Lung microvascular endothelial cell (primary cell): ENCODE measurements at places on chromosomes 13 and 19. TPM values are rescaled to one million over a fixed set of nuclear protein-coding genes. Genes with fewer than 3 reads are reported as not detected.

DNA sequence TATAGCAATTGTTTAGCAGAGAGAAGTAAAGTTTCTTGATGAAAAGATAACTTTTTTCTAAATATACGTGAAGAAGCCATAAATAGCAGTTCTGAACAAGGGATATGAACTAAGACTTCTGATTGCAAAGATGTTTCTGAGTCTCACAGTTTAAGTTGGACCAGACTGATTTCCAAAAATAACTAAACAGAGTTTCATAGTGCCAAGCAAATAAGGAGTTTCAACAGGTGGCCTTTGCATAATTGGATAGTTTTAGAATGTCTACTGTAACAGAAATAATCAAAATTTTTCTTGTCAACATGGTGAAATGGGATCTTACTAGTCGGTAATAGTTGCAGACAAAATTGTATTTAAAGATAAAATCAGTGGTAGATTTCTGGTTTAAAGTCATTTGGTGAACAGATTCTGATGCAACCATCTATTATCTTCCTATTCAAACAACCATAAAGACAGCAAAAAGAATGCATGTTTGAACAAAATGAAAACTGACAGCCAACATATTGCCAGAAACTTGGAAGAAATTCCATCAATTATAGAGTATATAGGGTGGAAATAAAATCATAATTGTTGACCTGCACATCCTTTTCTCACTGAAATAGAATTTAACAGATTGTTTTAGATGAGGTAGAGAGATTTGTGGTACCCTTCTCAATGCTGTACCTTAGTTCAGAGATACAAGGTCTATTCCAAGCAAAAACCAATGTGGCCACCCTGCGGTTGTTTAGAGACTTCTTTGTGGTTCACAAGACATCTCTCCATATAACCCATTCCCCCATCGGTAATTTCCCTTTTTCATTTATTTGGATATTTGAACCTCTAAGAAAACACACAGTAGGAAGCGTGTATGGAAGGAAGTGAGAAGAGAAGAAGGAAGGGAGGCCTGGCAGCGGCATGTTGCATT, 275.3 kb downstream of the COG6 start:
- no peak for DNase-seq

Gene ZNF579
- 2.4 and 2.6 TPM in 2 replicates for total RNA-seq

DNA sequence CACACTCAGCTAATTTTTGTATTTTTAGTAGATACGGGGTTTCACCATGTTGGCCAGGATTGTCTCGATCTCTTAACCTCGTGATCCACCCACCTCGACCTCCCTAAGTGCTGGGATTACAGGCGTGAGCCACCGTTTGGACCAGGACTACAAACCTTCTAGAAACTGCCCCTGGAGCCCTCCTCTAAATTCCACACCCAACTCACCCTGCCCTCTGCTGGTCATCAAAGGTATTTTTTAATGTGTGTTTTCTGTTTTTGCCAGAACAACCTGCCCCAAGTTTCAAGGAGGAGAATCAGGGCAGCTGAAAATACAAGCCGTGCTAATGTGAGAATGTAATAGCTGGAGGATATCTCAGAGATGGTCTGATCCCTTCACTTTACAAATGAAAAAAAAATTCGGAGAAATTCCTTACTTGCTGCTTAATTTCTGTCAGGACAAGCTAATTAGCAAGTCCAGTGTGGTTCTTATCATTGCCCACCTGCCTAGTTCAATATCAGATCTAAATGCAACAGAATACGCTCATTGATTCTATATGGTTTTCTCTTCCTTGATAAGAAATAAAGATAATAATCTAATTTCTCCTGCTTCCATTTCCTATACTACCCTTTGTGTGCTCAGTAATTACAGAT, 4.1 kb downstream of the ATP8A2 start:
- DNase-seq = peak; percentile 50

DNA sequence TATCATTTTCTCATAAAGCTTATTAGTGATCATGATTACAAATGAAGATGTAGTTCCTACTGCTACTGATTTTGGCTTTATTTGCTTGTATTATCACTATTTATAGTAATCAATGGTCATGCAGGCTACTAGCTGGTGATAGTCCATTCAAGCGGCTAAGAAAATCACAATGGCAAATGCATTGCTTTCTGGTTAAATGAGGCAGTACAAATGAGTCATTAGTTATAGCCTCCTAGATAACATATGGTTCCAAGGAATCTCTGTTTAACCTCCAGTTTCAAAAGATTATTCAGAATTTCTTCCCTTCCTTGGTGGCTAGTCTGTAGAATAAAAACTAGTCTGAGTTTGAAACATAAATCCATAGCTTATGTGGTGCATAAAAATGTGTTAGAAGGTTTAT, 141.3 kb upstream of the HTR2A start:
- no peak for DNase-seq

- no peak for DNase-seq
Measured at GRCh38 chr13:63516124-63516523, 2100.5 kb upstream of the PCDH20 start.

DNA sequence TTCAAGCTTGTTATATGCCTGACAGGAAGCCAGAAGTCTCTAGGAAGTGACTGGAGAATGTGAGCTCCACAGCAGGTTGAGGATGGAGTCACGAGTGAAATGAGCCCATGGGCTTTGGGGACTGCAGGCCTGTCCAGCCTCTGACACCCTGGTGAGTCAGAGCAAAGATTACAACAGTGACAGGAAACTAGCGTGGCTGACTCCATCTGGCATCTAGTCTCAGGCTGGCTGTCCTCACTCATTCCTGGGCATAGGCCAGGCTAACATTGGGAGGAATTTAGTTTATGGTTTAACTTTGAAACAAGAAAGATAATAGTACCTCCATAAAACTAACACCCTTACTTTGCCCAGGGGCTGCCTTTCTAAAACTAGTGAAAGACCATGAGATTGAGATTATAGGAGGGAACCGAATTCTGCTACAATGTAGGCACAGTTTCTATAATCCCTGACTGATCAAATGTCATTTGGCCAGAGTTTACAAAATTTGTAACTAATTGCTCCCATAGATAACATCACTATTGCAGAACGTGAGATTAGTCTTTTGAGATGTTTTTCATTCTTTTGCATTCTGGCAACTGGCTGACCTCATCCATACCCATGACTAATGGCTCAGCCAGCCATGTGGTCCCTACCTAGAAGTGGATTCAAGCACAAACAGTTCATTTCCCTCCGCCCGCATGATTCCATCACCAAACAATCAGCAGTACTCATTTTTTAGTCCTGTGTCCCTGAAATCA, 28.4 kb downstream of the PSG1 start:
- peak; percentile 88 for DNase-seq

- no peak for DNase-seq
Measured at GRCh38 chr19:3516675-3517207, 10.6 kb downstream of the FZR1 start.

Gene PCDH17
- 2.2 and 7.9 TPM in 2 replicates for total RNA-seq

Gene ELAVL1
- 14.4 and 17.5 TPM in 2 replicates for total RNA-seq

- DNase-seq = peak; percentile 78
Measured at GRCh38 chr13:40558656-40559055, 107.8 kb downstream of the FOXO1 start.

- DNase-seq = no peak
Measured at GRCh38 chr13:62524061-62524460, 1108.4 kb upstream of the PCDH20 start.

- DNase-seq = no peak
Measured at GRCh38 chr13:94020426-94020825, 459.1 kb downstream of the DCT start.

GRCh38 chr13:100534147-100534843, 54.3 kb downstream of the GGACT start:
- no peak for DNase-seq

DNA sequence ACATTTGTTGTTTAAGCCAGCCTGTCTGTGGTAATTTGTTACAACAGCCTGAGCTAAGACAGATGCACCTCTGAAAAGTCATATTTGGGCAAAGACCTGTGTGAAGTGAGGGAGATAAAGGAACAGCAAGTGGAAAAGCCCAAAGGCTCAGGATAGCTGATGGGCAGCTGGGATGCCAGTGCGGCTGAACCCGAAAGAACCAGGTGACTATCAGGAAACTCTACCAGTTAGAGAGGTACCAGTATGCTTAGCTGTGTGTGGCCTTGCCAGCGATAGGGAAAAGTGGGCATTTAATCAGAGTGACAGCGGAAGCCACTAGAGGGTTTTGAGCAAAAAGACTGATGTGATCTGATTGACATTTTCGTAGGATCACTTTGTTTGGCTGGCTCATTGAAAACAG, 764.8 kb upstream of the GPC6 start:
- no peak for DNase-seq

Gene SHISA7
- not detected in 2 replicates for total RNA-seq

Gene DZIP1
- total RNA-seq = 0.79 and 1.1 TPM in 2 replicates

DNA sequence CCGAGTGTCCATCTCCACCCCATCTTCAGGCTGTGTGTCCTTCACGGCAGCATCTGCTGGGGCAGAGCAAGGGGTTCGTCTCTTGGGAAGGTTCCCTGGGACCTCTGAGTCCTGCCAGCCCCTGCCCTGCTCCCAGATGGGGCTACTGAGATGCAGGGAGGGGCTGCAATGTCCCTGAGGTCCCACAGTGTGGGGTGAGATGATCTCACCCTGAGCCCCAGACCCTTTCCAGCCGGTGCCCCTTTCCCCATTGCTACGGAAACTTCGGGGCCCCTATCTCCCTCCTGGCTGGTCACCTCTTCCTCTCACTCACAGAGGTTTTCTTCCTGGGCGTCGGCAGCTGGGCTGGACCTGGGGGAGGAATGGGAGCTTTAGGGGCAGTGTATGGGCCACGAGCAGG, 5.0 kb downstream of the LILRB2 start:
- no peak for DNase-seq

- DNase-seq = peak; percentile 91
Measured at GRCh38 chr13:98216711-98217285, 39.7 kb upstream of the RNF113B start.

GRCh38 chr13:53520132-53520531, 491.5 kb downstream of the OLFM4 start:
- no peak for DNase-seq

GRCh38 chr19:51271067-51271466, 20.2 kb downstream of the SIGLECL1 start:
- DNase-seq = no peak
